T-helper 22 cell (primary cell): ENCODE measurements at places on chromosomes 11 and 22.

DNA sequence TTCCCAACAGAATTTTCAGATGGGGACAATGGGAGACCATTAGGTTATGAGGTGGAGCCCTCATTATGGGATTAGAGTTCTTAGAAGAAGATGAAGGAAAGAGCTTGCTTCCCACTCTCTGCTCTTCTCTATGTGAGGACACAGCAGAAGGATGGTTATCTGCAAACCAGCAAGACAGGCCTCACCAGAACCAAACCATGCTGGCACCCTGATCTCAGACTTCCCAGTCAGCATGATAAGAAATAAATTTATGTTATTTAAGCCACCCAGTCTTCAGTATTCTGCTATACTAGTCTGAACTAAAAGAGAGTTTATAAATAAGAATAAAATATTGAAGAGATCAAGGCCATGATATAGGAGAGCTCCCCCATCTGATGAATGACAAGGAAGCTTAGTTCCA lies 946.3 kb upstream of the CCDC90B start:
- DNase-seq: no peak

DNA sequence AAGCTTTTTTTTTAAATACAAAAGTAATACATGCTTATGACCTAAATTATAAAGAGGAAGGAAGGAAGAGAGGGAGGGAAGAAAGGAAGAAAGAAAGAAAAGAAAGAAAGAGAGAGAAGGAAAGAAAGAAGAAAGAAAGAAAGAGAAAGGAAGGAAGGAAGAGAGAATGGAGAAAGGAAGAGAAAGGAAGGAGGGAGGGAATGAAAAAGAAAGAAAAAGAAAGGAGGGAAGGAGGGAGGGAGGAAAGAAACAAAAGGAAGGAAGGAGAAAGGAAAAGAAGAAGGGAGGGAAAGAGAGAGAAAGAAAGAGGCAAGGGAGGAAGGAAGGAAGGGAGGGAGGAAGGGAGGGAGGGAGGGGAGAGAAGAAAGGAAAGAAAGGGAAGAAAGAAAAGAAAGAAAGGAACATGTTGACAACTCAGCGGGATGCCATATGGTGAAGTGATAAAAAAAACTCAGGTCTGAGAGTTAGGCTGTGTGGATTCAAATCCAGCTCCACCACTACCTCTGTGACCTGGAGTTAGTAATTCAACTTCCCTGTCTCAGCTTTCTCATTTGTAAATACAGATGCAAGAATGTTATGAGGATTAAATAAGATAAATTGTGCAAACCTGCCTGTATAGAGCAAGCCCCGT lies 9.6 kb upstream of the EED start:
- DNase-seq: no peak

GRCh38 chr11:83545494-83546260 lies 259.5 kb upstream of the CCDC90B start:
- no peak for DNase-seq

GRCh38 chr11:121212536-121213361 lies 79.8 kb upstream of the SC5D start:
- DNase-seq: no peak

DNA sequence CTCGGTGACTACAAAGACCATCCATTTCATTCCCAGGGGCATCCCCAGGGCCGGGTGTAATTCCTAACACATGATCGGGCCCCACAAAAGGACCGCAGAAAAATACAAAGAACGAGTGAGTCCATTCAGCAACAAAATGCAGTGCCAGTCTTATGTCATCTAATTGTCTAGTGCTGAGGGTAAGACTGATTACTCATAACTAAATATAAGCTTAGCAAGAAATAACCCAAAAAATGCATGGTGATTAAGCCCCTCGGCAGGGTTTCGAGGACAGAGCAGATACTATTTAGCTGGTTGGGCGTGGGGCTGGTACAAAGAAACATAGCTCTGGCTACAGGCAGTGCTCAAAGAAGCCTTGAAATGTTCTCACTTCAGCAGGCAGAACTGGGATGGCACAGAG lies 1078.9 kb downstream of the OPCML start:
- no peak for DNase-seq

DNA sequence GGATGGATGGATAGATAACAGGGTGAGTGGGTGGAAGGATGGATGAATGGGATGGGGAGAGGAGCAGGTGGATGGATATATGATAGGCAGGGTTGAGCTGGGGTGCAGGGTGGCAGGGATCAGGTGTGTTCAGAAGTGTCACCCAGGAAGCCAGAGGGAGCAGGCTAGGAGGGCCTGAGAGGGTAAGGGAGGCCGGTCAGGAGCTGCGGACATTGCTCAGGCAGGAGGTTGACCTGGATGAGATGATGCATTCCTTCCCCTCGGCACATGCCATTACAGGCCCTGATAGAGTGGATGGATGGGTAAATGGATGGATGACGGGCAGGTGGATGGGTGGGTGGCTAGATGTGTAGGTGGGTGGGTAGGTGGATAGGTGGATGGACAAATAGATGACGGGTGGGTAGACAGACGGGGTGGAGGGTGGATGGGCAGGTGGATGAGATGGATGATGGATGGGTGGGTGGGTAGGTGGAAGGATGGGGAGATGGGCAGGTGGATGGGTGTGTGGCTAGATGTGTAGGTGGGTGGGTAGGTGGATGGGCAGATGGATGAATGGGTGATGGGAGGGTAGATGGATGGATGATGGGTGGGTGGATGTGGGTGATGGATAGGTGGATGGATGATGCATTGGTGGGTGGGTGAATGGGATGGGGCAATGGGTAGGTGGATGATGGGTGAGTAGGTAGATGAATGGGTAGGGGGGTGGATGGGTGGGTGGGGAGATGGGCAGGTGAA lies 8.0 kb downstream of the DHCR7 start:
- no peak for DNase-seq

- DNase-seq: no peak
These were observed 62.7 kb downstream of the STK33 start for GRCh38 chr11:8531312-8531711.

DNA sequence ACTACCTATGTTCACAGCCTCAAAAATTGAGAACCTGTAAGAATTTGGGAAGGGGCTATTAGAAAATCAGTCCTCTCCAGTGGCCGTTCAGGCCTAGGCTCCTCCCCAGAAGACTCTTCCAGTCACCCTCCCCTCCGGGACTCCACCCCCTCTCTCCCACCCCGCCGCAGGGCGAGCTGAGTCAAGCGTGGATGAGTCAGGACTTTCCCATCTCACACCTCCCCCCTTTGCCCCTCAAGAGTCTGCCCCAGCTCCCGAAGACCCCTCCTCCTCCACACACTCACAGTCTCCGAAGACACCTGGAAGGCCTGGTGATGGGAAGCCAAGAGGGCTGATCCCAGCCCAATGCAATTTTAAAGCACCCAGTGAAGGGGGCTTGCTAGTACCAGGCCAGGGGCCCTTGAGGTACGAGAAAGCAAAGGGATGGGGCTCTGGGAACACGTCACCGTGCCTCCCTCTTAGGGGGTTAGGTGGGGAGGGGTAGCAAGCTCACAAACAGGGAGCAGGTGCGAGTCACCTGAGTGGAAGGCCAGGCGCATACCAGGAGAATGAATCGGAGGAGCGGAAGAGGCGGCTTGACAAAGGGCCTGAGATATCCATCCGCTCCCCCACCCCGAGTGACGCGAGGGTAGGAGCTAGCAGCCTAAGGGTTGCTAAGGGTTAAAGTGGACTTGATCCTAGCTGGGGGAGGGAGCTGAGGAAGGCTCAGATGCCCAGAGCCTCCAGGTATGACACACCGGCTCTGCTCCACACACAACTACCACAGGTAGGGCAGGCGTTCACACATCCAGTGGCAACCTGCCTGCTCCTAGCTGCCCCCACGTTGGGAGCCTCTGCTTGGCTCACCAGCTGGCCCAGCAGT lies 13.6 kb downstream of the BCL9L start:
- peak; percentile 75 for DNase-seq

DNA sequence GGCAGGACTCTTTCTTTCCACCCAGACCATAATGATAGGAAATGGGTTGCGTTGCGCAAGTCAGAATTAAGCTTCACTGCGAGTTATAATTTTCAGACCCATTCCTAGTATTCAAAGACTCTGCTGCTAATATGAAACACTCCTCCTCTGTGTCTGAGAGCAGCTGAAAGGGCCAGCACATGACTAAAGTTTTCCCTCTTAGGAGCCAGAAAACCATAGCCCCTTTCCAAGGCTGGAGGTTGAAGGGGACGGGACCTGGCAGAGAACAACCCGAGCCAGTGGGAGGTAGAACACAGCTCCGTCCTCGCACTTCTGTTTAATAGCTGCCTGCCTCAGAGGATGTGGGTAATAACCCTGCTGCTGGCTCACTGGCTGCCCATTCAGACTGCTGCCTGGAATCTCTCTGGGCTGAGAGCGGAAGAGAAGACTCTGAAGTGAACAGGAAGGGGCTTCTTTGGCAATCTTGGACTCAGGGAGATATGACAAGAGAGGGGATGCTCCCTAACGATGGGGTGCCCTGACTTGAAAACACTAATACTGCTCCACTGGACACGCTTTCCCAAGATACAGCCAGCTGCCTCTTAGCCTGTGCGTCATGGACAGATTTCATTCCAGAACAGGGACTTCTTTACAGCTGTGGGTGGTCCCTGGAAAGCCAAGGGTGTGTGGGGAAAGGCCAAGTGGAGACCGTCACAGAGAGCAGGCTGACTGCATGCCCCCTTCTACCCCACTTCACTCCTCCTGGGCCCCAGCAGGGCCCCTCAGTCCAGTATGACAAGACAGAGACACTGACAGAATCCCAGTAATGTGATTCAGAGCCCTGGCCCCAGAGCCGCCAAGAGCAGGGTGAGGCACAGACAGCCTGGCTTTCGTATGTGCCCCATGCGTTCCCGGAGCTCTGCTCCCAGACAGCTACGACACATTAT lies 156.9 kb downstream of the FEZ1 start:
- DNase-seq: no peak

- no peak for DNase-seq
These were observed 109.4 kb downstream of the GRIA4 start for GRCh38 chr11:105719073-105719822.

DNA sequence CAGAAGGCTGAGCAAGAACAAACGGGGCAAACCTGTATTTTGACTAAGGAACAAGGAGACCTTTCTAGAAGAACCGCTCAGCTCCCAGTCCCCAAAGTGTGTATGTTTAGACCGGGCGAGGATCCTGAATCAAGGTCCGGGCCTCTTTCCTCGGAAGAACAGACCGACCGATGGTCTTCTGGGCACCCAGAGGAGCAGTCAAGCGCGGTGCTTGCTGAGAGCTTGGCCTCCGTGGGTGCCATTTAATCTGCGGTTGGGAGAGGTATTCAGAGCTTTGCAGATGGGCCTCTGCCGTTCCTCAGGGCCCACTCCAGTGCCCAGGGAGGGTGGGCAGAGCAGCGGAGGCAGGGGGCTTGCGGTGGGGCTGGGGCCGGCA lies 26.5 kb upstream of the ATXN10 start:
- no peak for DNase-seq

DNA sequence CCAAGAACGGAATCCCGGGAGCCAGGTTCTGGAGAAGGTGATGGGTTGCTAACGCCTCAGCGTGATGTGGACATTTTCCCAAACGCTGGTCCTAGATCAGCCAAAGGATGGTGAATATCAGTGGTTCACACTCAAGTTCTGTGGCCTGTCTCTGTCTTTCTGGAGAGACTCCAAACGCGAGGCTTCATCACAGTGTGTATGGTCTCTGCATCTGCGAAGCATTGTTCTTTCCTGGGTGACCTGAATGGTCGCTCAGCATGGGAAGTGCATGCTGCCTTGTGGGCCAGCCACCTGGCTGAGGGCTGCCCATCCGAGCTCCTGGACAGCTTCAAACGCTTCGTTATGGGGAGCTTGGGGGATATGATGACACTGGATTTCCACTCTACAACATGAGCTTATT lies 810.0 kb downstream of the TBC1D22A start:
- no peak for DNase-seq

DNA sequence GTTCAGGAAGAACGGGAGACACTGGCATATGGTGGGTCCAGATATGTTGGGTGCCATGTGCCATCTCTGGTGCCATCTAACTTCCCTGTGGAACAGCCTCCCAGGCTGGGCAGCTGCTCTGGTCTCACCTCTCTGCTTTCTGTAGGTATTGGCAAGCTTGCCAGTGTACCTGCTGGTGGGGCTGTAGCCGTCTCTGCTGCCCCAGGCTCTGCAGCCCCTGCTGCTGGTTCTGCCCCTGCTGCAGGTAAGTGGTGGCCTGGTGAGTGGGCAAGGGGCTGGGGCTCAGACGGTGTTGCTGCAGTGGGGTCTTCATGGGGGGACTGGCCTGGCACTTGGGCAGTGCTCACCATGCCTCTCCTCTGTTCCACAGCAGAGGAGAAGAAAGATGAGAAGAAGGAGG lies 2.6 kb downstream of the RPLP2 start:
- DNase-seq: no peak

DNA sequence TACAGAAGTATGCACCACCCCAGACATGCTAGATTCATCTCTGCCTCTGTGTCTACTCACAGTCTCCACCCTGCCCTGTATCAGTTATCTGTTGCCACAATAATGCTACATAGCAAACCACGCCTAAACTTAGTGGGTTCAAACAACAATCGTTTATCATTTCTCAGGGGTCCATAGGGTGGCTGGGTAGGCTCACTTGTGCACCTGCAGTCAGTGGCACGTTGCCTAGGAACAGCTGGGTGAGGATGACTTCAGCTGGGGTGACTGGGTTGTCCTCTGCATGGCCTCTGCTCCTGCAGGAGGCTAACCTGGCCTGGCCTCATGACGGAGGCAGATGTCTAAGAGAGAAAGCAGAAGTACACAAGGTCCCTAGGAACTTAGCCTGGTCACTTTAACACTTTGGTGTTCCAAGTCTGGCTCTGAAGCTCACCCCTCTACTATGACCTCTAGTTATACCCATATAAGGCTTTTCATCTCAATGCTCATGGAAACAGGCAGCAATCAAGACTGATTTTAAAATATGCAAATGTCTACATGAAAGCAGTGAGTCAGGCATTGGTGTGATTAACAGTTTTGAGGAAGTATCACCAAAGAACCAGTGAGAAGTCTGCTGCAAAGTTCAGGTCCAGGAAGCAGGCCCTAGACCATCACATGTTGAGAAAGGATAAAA lies 10.7 kb downstream of the OLFML1 start:
- DNase-seq: no peak

GRCh38 chr22:47177334-47177815 lies 414.9 kb downstream of the TBC1D22A start:
- no peak for DNase-seq

GRCh38 chr11:13338427-13339069 lies 61.0 kb downstream of the BMAL1 start:
- no peak for DNase-seq

DNA sequence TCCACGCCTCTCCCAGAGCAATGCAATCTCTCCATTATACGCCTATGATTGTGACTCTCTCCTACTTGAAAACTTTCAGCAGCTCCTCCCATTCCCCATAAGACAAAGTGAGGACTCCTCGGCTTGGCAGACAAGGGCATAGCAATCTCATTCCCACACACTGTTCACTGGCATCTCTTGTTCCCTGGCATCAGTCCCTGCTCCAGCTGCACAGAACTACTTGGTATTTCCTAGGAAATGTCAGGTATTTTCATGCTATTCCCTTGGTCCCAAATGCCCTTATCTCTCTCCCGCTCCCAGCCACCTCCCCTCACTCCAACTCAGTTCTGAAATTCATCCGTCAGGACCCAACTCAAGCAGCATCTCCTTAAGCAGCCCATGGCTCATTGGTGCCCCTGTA lies 28.4 kb downstream of the TMPRSS5 start:
- DNase-seq: no peak

- no peak for DNase-seq
These were observed 59.8 kb downstream of the TENM4 start for GRCh38 chr11:79381036-79381435.
